ENCODE measurements at places on chromosomes 5 and 9.
A peak's percentile ranks its signal among the peaks of the same experiment; 100 is the strongest.

- DNase-seq = no peak
These were observed 338.8 kb upstream of the ATP10B start for GRCh38 chr5:161190778-161191177.

GRCh38 chr5:83530193-83530592 lies 58.6 kb downstream of the VCAN start:
- DNase-seq = peak; percentile 9

- DNase-seq = no peak
These were observed 372.6 kb downstream of the EBF1 start for GRCh38 chr5:158727136-158727535.

DNA sequence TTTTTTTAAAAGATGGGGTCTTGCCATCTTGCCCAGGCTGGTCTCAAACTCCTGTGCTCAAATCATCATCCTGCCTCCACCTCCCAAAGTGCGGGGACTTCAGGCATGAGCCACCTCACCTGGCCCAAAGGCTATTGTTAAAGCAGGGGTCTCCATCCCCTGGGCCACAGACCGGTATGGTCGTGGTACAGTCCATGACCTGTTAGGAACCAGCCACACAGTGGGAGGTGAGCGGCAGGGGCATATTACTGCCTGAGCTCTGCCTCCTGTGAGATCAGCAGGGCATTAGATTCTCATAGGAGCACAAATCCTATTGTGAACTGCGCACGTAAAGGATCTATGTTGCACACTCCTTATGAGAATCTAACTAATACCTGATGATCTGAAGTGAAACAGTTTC lies 7.3 kb upstream of the NOL6 start:
- DNase-seq = no peak

GRCh38 chr9:34085581-34086500 lies 37.2 kb upstream of the UBAP2 start:
- no peak for DNase-seq

GRCh38 chr9:4371108-4371507 lies 71.2 kb upstream of the GLIS3 start:
- DNase-seq = no peak

GRCh38 chr5:9387879-9388278 lies 158.0 kb downstream of the SEMA5A start:
- no peak for DNase-seq

DNA sequence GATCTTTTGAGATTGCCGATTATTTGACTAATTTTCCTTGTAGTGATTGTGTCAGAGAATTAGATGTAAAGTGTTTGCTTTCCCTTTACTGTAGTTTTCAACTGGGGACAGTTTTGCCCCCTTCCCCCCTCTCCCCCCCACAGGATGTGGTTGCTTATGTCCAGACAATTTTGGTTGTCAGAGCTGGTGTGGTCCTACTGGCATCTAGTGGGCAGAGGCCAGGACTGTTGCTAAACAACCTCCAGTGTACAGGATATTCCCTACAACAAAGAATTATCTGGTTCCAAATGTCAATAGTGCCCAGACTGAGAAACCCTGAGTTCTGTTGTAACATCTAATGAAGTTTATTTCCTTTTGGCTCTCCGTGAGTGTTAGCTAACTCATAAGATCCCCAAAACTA lies 20.0 kb downstream of the TMEFF1 start:
- peak; percentile 11 for DNase-seq

DNA sequence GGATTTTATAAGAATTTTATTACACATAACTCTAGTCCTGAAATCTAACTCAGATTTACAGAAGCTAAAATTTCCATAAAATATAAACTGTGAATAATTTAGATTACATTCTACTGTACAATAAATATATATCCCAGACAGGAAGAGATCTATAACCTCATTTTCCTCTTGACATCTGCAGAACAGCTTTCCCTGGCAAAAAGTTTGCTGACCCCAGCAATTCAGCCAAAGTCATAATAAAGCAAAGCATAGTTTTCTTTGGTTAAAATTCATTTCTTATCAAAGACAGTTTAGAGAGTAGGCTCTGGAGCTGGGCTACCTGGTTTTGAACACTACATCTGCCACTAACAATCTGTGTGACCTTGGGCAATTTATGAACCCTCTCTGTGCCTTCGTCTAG lies 372.5 kb downstream of the CAAP1 start:
- DNase-seq = no peak

- no peak for DNase-seq
These were observed 18.4 kb downstream of the ZNF346 start for GRCh38 chr5:177040814-177041420.

DNA sequence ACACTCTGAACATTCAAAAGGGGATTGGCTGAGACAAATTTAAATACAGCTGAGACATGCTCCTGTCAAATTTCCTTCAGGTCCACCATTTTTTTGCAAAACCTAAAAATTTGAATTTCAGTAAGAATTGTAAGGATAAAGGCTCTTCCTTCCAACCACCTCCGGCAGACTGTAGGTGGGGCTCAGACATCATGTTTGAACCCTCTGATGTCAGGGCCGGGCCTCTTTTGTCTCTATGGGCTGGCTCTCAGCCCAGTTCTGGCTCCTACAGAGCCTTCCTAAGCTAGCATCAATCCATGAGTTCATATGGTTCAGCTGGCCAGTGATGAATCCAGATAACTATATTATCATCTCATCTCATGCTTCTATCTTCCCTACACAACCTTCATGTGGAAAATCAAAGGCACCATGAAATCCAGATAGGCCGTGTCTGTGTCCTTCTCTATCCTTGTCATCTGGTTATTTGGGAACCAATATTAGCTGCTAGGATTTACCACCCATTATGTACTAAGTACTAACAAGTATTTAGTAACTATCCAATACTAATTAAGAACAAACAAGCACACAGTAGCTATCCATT lies 44.2 kb downstream of the NIPSNAP3B start:
- peak; percentile 16 for DNase-seq

- no peak for DNase-seq
These were observed 307.2 kb downstream of the MTRR start for GRCh38 chr5:8176101-8176693.

- DNase-seq = peak; percentile 79
These were observed 1.2 kb upstream of the SLC4A9 start for GRCh38 chr5:140358738-140359310.

DNA sequence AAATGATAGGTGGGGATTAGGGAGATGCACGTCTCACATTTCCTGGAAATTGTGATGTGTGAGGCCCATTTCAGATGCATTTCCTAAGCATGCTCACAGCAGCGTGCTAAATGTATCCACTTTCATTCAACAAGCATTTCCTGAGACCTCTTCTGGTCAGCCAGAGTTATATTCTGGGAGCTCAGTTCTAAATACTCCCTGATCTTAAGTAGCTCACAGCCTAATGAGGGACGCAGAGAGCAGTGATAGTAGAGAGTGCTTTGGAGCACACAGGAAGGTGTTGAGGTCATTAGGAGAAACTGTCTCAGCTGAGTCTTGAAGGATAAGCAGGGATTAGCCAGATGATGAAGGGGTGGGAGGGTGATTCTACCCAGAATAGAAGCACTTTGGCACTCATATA lies 46.2 kb upstream of the FSD1L start:
- no peak for DNase-seq

DNA sequence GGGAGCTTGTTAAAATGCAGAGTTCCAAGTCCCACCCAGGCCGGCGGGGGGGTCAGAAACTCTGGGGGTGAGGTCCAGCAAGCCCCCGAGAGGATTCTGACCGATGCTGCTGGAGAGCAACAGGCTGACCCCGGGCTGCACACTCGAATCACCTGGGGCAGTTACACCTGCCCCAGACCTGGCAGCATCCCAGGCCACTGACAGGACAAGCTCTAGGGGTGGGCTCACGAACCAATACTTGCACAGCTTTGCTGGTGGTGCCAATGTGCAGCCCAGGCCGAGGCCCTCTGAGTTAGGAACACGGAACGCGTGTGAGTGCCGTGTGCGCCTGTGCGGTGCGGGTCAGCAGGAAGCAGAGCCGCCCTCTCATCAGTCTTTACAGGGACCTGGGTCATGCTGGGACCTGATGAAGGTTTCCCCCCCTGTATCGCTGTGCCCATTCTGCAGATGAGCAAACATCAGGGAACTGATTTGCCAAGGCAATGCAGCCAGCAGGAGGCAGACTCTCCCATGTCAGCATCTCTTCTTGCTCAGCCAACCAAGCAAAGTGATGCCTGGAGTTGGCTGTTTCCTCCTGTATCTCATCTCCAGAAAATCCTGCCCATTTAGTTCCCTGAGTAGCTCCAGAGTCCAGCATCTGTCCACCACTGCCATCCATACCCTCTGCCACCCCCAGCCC lies 16.3 kb downstream of the FAM163B start:
- DNase-seq = no peak

DNA sequence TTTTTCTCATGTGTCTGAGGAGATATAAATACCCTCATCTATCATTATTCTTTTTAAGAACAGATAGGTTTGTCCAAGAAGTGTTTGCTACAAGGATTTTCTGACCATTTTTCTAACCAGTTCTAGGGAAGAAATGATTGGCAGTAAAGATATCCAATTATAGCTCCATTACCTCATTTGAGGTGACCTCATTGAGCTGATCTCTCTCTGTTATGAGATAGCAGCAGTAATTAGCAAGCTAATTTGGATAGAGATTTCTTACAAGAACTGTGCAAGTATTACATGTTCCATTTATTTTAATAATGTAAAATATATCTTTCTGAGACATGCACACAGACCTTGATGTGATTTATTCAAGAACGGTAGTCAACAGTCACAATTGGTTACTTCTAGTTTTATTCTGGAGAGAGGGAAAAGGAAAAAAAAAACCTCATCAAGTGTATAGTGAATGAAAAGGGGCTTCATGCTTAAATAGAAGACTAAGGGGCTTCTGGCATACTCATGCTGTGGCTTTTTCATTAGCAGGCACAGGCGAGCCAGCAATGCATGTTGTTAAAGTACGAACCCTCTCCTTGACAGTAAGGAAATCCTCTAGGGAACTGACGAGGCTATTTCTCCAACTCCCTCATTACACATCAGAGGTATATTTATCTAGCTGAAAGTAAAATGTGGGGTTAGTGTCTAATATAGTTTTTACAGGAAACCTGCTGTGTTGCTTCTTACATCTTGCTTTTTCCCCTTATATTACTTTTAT lies 127.3 kb downstream of the NUDT12 start:
- no peak for DNase-seq

DNA sequence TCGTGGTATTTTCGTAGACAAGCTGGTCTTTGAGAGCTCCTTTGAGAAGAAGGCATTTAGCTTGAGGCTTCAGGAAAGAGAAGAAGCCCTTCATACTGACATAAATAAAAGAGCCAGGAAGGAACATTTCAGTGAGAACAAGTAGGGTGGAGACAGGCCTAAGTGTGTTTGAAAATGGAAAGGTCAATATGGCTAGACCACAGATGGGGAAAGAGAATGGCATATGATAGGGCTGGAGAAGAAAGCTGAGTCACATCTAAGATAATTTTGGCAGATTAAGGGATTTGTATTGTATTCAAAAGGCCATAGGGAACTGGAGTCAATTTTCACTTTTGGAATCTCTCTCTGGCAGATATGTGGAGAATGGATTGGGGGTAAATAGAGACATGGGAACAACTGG lies 374.9 kb downstream of the TMEM38B start:
- DNase-seq = no peak

- peak; percentile 36 for DNase-seq
These were observed 376 bp downstream of the ANKRD18B start for GRCh38 chr9:33524306-33524947.

- DNase-seq = no peak
These were observed 476.4 kb downstream of the KDM4C start for GRCh38 chr9:7234144-7234543.

GRCh38 chr9:77291714-77292113 lies 114.4 kb downstream of the VPS13A start:
- peak; percentile 28 for DNase-seq

DNA sequence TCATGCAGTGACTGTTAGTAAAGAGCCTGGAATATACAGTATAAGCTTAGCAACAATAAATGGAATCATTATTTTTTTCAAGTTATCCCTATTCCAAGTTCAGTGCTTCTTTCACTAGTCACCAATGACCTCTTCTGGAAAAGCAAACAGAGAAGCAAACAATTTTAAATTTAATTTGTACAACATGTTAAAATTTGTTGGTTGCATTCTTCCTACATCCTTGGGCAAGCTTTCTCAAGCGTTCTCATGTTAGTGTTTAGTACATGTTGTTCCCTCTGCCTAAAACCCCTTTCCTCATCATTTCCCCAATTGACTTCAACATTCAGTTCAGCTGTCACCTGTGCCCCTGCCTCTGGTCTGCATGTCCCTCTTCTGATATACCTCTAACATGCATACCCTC lies 123.4 kb downstream of the SEC61B start:
- DNase-seq = no peak

DNA sequence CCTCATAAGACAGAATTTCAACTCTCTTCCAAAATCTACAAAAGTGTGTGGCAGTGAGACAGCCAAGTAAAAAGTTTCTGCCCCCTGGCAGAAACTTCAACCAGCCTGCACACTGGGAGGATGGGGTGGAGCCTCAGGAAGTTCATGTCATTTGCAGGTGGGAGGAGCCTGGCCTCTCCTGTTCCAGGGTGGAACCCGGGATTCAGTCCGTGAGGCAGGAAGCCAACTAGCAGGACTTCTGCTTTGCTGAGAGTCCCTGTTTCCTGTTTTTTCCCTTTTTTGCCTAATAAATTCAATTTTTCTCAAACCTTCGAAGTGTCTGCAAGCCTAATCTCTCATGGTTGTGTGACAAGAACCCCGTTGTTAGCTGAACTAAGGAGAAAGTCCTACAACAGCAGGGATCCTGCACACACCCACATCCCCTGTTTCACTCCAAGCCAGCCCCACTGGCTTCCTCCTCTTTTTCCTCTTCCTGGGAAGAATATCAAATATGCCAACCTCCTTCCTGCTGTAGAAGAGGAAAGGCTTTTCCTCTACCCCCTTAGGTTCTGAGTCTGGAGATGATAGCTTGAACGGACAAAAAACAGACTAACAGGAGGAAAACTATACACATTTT lies 69.3 kb downstream of the ALDH7A1 start:
- peak; percentile 66 for DNase-seq

DNA sequence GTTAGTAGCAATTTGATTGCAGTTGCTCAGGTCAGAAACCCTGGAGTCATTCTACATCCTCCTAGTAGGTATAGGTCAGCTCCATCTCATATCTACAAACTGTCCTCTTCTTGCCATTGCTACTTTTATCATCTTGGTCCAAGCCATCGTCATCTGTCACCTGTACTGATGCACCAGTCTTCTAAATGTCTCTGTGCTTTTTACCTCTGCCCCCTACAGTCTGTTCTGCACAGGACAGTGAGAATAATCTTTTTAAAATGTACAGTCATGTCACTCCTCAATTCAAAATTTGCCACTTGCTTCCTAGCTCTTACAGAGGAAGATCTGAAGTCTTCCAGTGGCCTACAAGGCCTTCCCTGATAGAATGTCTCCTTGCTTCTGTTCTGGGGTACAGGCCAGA lies 6.8 kb downstream of the NNT start:
- no peak for DNase-seq

- no peak for DNase-seq
These were observed 15.7 kb upstream of the TBC1D9B start for GRCh38 chr5:179923436-179923835.

DNA sequence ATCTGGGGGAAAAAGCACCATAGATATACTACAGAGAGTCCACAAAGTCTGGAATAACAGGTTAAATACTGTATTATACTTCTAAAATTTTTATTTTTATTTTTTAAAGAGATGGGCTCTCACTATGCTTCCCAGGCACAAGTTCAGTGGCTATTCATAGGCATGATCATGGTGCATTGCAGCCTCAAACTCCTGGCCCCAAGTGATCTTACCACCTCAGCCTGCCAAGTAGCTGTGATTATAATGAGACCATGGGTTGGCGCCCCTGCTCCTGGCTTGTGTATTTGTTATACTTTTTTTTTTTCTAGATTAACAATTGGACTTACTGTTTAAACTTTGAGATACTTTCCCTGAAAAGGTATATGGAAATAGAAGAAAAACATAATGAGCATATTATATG lies 25.9 kb downstream of the ERBIN start:
- DNase-seq = no peak

Measured in HAP-1 (cell line).